ENCODE measurements at places on chromosomes 16 and 17. TPM values are rescaled to one million over a fixed set of nuclear protein-coding genes. Genes with fewer than 3 reads are reported as not detected.
A peak's percentile ranks its signal among the peaks of the same experiment; 100 is the strongest.

ABCC3 gene
- 2.3 TPM for total RNA-seq

HSD17B1 gene
- 1.4 TPM for total RNA-seq

DNA sequence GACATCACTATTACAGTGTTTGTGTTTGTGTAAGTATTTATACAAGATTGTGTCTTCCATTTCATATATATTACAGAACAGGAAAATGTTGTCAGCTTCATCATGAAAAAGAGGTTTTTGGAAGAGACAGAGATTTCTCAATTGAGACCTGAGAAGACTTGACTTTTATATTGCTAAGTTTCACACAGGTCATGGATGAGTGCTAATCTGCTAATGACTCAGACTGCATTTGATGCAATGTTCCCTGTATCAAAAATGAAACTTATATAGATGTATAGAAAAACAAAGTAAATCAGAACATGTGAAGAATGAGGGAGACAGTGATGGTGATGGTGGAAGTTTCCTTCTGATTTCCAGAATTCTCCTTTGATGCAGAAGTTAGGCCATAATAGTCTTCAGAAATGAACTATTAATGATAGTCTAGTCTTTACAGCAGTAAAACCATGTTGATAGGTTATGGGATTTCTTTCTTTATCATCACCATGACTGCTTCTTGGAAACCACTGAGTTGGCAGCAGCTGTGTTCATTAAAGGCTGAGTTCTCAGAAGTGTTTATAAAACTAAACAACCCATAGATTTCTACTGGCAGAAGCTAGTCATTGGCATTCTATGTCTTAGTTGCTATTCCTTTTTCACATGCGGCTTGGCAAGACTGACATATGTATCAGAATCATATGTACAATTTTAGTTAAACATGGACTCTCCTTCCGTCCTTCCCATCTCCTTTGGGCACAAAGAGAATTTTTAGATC, 56.1 kb downstream of the PCTP start:
- no peak overlapping the region for H3K27ac ChIP-seq
- no peaks in the 10 kb centered on the region for H3K27me3 ChIP-seq
- H3K4me3 ChIP-seq, result no peak overlapping the region
- DNase-seq, result no peak

- H3K27ac ChIP-seq, result peak overlapping the region; percentile 83
- H3K4me3 ChIP-seq, result no peak overlapping the region
- DNase-seq, result no peak
- H3K36me3 ChIP-seq, result peaks cover 3% of the 10 kb centered on the region
- peaks cover 3% of the 10 kb centered on the region for H3K27me3 ChIP-seq
These were observed 1.6 kb downstream of the PRSS41 start for GRCh38 chr16:2799859-2800226.

DNA sequence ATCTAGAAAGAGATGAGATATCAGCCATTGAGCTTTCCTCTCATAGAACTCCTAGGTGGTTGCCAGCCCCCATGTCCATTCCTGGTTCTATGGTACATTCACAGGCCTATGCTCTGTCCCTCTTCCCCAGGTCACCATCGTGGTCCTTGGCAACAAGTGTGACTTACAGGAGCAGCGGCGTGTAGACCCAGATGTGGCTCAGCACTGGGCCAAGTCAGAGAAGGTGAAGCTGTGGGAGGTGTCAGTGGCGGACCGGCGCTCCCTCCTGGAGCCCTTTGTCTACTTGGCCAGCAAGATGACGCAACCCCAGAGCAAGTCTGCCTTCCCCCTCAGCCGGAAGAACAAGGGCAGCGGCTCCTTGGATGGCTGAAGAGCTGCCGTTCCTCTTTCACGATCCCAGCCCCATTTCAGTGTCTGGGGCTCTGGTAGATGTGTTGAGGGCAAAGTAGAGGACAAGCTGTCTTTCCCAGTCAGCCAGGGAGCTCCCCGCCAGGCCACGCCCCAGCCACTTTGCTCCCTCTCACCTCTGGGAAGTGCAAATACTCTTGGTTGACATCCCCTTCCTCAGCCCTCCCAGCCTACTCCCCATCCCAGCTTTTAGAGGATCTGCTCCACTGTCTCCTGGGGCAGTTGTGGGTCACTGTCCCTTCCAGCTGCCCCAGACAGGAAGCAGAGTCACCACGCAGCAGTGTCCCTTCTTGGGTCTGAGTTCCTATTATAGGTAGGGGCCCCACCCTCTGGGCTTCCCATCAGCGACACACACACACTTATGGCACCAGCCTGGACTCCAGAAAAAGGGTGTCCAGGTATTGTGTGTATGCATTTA, 3.8 kb downstream of the NKIRAS2 start:
- H3K4me3 ChIP-seq, result no peak overlapping the region
- H3K36me3 ChIP-seq, result peaks cover 7% of the 10 kb centered on the region
- H3K4me1 ChIP-seq, result peaks cover 11% of the 10 kb centered on the region
- DNase-seq, result no peak
- H3K27ac ChIP-seq, result peak overlapping the region; percentile 37
- peaks cover 4% of the 10 kb centered on the region for H3K27me3 ChIP-seq
